ENCODE measurements at places on chromosomes 5 and 9. TPM values are rescaled to one million over a fixed set of nuclear protein-coding genes. Genes with fewer than 3 reads are reported as not detected.

DNA sequence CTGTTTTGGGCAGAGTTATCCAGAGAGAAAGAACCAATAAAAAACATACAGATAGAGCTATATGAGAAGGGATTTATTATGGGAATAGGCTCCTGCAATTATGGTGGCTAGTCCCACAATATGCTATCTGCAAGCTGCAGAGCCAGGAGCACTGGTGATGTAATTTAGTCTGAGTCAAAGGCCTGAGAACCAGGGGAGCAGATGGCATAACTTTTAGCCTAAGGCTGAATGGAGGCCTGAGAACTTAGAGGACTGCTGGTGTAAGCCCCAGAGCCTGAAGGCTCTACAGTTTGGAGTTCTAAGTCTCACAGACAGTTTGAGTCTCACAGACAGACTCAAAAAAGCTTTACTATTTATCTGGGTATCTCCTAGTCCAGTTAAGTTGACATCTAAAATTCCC, 263.8 kb downstream of the FBXL7 start:
- no peak overlapping the region for H3K27ac ChIP-seq
- no peak overlapping the region for H3K4me3 ChIP-seq
- H3K27me3 ChIP-seq, result no peaks in the 10 kb centered on the region
- no peaks in the 10 kb centered on the region for H3K4me1 ChIP-seq
- no peaks in the 10 kb centered on the region for H3K36me3 ChIP-seq

DNA sequence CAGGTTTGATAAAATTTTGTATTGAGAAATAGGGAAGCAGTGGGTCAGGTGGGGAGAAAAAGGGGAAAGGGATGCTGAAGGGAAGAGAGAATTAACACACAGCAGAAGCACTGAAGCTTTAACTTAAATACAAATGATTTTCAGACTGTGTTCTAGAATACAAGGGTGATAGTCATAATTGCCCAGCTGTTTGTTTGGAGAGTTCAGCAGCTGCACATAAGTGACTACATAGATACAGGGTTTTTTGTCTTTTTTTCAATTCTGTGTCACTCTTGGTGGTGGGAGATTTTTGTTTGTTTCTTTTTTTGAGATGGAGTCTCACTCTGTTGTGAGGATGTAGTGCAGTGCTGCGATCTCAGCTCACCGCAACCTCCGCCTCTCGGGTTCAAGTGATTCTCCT, 590.4 kb upstream of the SEMA6A start:
- no peaks in the 10 kb centered on the region for H3K27me3 ChIP-seq
- H3K4me1 ChIP-seq, result no peaks in the 10 kb centered on the region
- no peaks in the 10 kb centered on the region for H3K36me3 ChIP-seq
- DNase-seq, result no peak
- no peak overlapping the region for H3K4me3 ChIP-seq
- H3K27ac ChIP-seq, result no peak overlapping the region

The SLC35A4 gene
- total RNA-seq, result 20.7 TPM

DNA sequence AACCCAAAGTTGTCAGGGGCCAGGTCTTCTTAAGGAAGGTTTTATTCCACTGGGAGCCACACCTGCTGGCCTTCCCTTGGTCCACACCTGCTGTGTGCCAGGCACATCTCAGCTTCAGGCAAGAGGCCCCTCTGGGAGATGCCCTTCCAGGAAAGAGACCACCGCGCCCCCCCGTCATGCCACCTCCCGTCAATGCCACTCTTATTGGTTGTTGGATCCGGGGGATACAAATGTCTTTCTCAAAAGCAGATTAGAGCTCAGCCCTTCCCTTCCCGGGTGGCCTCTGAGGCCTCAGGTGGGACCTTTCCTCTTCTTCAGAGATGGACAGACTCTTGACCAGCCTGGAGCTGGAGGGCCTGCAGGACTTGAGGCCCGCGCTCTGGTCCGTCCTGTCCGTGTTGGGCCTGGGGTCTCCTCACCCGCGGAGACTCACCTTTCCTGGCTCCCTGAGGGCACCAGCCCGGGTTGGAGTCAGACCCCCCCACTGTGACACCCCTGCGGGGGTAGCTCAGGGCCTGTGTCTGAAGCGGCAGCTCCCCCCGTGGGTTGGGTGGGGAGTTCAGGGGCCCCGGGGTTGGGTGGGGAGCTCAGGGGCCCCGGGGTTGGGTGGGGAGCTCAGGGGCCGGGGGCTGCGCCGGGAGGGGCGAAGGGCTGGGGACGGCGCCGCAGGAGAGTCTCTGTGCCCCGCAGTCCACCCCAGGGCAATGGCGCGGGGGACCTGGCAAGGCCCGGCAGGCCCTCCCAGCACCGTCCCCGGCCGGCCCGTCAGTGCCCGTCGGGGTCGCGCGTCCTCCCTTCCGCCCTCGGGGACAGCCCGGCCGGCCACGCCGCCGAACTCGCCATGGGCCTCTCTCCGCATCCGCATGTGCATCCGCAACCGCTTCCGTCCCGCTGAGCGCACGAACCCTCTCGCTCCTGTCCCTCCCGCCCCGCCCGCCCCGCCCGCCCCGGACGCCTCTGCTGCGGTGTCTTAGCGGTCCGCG, 3.7 kb upstream of the SLC9A3 start:
- no peak for DNase-seq
- H3K27me3 ChIP-seq, result no peaks in the 10 kb centered on the region
- H3K36me3 ChIP-seq, result no peaks in the 10 kb centered on the region
- H3K4me3 ChIP-seq, result no peak overlapping the region

The MEIKIN gene
- not detected for total RNA-seq
